ENCODE measurements at places on chromosomes 4 and X.
A peak's percentile ranks its signal among the peaks of the same experiment; 100 is the strongest.

DNA sequence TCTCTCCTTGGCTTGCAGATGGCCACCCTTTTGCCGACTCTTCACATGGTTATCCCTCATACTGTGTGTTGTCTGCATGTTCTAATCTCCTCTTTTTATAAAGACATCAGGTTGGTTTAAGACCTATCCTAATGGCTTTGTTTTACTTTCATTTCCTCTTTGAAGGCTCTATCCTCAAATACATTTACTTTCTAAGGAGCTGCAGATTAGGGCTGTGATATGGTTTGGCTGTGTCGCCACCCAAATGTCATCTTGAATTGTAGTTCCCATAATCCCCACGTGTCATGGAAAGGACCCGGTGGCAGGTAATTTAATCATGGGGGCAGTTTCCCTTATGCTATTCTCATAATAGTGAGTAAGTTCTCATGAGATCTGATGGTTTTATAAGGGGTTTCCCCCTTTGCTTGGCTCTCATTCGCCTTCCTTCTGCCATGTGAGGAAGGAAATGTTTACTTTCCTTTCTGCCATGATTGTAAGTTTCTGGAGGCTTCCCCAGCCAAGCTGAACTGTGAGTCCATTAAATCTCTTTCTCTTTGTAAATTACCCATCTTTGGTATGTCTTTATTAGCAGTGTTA is 204.5 kb downstream of the RELL1 start:
- no peak for DNase-seq

DNA sequence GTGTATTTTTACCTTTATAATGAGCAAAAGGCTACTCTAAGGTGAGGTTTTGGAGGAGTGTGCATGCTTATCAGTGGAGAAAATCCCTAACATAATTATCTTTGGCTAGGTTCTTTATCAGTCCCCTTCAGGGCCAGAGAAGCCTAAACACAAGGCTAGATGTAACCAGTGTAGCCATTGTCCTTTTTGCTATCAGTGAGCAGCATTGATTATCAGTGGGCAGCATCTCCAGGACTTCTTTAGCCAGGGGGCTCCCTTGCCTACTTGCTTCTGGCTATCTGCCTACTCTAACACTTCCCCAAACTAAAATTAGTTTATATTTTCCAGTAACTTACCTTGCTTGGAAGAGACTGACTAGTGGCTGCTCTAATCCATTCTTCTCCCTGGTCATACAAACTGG is 595.6 kb downstream of the TRAM1L1 start:
- no peak for DNase-seq

DNA sequence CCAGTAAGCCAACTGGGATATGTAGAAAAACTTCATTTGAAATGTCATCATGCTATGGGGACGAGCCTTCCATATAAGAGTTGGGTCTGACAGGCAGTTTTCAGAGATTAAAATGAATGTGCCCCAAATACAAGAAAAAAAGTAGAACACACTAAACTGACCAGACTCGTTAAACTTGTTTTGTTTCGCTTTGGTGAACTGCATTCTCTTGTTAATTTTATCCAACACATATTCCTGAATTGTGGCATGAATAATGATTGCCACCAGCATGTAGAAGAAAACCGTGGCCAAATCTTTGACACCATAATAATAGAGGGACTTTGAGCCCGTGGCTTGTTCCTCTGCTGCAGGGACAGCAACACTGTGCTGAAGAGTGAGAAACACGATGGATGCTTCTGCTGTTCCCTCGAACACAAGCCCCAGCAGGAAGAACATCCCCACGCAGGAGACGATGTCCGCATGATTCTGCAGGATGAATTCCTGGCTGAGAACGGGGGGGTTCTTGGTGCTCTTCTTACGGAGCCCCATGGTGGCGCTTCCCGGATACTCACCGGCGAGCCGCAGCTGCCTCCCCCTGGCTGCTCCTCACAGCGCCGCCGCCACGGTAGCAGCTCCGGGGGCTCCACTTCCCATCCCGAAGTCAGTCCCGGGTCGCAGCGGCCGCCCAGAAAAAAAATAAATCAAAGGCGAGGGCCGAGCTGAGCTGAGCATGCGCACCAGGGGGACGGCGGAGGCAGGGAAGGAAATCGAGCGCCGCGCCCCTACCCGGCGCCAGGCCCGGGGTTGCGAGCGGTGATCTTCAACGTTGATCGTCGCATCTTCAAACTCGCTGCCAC is at the start of gene TRAM1L1:
TRAM1L1 (minus strand) TSS at position 711 of the 836 bp plus-strand sequence; CDS start at position 528, 183 bp downstream.
- peak; percentile 6 for DNase-seq

DNA sequence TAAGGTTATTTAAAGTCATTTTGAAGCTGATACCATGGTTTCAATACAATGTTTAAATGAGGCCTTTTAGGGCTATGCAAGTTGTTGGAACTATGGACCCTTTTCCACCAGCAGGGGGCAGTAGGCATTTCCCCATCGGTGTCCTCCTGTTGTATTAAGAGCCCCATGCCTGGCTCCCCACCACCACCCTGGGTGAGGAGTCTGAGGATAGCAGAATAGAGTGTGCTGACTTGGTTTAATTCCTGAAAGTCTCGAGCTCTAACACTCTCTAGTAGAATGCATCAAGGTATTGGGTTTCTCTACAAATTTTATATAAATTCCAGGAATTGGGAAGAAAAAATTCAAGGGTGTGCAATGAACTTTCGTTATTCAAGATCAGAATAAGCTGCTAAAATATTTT is 234.8 kb upstream of the JADE1 start:
- peak; percentile 78 for DNase-seq

DNA sequence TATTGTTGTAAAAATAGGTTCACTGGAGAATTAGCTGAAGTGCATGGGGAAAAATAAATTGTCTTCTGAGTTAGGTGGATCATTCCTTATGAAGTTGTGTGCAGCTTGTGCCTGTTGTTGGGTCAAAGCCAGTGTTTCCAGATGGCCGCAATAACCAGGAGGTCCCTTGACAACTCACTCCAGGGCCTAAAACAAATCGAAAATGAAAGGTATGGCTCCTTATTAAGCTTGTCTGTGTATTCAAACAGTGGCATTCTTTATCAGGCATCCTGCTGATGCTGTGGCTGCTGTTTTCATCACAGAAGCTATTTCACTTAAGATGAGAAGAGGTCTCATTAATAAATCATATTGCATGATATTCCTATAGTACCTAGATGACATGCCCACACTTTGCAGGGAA is 80.2 kb downstream of the GRIA2 start:
- no peak for DNase-seq
